ENCODE measurements at places on chromosomes 5 and 9.
A peak's percentile ranks its signal among the peaks of the same experiment; 100 is the strongest.

DNA sequence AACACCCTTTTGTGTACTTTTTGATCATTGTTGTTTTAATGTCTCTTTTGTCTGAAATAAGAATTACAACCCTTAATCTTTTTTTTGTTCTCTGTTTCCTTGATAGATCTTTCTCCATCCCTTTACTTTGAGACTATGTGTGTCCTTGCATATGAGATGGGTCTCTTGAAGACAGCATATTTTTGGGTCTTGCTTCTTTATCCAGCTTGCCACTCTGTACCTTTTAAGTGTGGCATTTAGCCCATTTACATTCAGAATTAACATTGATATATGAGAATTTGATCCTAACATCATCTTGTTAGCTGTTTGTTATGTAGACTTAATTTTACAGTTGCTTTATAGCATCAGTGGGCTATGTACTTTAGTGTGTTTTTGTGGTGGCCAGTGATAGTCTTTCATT is 382.5 kb downstream of the MED10 start:
- no peak for DNase-seq

GRCh38 chr9:1050125-1050895 is at the start of gene DMRT2:
DMRT2 (plus strand) TSS chr9:1050357; CDS start chr9:1051614, 1,257 bp downstream.
- peak; percentile 37 for DNase-seq

GRCh38 chr5:173707392-173707791 is 90.9 kb upstream of the BOD1 start:
- no peak for DNase-seq

DNA sequence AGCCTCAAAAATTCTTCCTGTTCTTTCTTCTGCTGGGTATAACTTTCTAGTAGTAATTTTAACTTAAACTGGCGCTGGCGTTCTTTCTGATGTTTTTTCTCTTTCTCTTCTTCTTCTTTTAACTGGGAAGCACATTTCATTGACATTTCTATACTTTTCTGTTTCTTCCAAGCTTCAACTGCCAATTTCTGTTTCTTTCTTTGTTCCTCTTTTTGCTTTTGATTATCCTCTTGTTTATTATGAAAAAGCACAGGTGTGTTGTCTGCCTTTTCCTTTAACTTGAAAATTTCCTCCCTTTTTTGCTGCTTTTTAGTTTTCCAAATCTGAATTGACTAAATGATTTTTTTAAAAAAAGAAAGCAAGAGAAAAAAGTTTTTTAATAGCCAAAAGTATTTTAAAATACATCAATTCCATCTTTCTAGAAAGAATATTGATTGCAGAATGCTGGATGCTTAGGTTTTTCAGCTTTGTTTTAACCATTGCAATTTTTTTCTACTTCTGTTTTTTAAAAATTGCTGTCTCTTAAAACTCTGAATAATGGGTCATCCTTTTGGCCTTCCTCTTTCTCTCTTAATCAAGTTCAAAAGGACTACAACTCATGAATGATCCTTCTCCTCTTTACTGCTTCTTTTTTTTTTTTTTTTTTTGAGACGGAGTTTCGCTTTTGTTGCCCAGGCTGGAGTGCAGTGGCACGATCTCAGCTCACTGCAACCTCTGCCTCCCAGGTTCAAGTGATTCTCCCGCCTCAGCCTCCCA is 8.8 kb upstream of the PGGT1B start:
- no peak for DNase-seq

DNA sequence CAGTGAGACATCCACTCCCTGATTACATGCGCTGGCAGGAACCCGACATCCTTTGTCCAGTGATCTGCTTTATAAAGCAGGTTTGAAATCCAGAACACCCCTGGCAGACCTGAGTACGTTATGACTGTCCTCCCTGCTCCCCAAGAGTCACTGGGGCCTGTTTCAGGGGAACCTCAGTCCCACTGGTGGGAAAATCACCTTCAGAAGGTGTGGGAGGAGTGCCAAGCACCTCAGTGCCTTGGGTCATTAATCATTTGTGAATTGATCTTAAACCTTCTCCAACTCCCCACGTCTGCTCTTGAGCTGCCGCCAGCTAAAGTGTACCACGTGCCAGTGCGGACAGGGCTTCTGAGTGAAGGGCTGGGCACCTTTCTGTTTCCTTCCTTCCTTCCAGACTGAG is 16.2 kb downstream of the SLC6A3 start:
- DNase-seq = no peak

- DNase-seq = no peak
Measured at GRCh38 chr5:178644826-178645545, 18.1 kb upstream of the CLK4 start.

- DNase-seq = peak; percentile 3
Measured at GRCh38 chr9:29830821-29831220, 2257.5 kb upstream of the C9orf72 start.

GRCh38 chr5:27708534-27708933 is 670.1 kb upstream of the CDH9 start:
- DNase-seq = no peak

- DNase-seq = no peak
Measured at GRCh38 chr5:105956456-105957196, 1714.1 kb downstream of the EFNA5 start.

DNA sequence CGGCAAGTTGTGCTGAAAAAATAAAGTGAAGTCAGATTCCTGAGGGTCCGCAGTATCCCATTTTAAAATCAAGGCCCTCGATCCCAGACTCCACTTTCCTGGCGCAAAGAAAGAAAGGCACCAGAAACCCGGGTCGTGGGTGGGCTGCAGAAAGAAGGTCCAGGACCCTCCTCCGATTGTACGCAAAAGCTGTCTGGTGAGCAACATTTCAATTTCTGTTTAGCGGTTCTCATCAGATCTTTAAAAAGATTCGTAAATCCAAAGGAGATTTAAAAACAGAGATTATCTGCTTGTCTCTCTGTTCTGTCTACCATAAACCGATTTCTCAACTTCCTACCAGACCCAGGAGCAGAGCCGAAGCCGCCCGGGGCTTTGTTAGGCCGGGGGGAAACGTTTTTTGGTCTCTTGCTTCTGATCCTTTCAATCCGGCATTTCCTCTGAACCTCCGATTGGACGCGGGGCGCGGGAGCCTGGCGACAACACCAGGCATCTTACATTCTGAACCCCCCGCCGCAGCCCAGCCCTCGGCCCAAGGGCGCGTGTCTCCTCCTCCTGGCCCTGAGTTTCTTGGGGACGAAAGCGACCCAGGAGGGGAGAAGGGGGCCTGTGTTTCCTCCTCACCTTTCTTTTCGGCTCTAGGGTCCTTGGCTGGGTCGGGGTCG is 746 bp downstream of the NKX2-5 start:
- DNase-seq = no peak

DNA sequence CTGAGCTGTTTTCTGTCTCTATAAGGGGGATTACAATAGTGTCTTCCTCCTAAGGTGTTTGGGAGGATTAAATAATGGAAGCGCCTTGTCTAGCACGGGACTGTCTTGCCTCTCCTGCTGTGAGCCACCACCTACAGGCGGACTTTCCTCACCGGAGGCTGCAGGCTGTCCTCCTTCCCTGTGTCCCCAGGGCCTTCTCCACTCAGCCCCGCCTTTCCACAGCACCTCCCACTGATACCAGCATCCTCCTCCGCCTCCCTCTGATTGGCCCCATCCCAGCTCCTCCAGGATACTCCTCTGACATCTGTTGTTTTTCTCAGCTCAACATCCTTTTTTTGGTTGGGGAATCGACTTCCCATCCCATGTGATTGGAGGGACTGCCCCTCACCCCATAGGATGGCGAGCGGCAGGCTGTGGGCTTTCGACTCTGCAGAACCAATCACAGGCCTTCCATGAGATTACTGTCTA is 851 bp upstream of the ZDHHC12 start:
- peak; percentile 71 for DNase-seq

- DNase-seq = no peak
Measured at GRCh38 chr9:124180557-124180956, 77.2 kb upstream of the NEK6 start.

- no peak for DNase-seq
Measured at GRCh38 chr9:136597141-136597885, 51.5 kb upstream of the NOTCH1 start.

DNA sequence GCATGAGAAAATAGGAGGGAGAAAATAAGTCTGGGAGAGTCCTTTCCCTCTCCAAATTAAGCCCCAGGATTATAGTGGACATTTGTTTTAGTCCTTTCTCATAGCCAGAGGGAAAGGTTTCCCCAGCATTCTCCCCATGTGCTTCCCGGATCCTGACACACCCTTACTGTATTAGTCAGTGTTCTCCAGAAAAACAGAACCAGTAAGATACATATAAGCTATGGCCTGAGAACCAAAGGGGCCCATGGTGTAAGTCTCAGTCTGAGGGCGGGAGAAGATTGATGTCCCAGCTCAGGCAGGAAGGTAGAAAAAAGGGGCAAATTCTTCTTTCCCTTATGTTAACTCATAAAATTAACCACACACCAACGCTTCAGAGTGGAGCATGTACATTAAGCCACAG is 25.6 kb upstream of the SPATA31D4 start:
- no peak for DNase-seq

GRCh38 chr5:99948850-99949249 is 586.3 kb upstream of the FAM174A start:
- DNase-seq = no peak

- no peak for DNase-seq
Measured at GRCh38 chr9:20713172-20713571, 29.1 kb downstream of the FOCAD start.

DNA sequence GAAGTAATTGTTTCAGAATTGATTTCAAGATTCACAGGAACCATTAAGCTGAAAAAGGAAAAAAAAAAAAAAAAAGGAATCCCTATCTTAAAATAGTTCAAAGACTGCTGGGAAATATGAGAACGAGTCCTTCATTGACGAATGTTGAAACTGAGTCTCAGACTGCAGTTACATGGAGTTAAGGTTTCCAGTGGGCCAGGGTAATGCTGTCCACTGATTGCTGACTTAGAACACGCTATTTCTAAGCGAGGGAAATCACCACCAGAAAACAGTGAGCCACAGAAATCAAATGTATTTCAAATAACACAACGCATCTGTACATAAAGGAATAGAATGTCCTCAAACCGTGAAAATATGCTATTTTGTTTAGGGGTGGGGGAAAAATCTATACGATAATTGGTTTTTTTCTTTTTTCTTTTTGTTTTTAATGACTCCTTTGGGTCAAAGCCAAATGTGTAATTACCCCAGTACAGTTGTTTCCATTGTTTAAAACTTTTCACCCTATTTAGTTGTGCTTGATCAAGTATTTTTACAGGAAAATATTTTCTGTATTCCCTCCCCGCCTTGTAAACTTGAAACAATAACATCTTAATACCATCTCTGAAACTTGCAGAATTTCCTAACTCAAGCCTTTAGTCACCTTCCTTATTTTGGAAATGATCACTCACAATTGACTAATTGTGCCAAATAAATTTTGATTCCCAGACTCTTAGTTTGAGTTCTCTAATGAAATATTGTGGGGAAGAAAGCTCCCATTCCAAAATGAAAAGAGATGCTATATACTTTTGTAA is 208.3 kb downstream of the MCTP1 start:
- no peak for DNase-seq

- no peak for DNase-seq
Measured at GRCh38 chr5:31806561-31806960, 167.6 kb downstream of the PDZD2 start.

- no peak for DNase-seq
Measured at GRCh38 chr5:56350597-56351170, 117.6 kb upstream of the ANKRD55 start.

DNA sequence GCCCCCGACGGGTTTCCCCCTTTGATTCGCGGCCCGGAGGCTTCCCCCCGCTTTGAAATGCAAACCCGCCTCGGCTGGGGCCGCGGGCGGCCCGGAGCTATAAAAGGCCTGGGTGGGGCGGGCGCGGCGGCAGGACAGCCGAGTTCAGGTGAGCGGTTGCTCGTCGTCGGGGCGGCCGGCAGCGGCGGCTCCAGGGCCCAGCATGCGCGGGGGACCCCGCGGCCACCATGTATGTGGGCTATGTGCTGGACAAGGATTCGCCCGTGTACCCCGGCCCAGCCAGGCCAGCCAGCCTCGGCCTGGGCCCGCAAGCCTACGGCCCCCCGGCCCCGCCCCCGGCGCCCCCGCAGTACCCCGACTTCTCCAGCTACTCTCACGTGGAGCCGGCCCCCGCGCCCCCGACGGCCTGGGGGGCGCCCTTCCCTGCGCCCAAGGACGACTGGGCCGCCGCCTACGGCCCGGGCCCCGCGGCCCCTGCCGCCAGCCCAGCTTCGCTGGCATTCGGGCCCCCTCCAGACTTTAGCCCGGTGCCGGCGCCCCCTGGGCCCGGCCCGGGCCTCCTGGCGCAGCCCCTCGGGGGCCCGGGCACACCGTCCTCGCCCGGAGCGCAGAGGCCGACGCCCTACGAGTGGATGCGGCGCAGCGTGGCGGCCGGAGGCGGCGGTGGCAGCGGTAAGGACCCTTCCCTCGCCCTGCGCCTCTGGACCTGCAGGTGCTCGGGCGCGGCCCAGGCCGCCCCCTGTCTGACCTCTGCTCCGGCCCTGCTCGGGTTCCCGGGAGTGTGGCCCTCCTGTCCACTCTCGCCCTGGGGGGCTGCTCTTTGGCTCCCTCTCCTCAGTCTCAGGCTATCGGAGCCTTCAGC is at the start of gene CDX1:
Gene CDX1, plus strand, starts transcription at position 129 of the 862 bp plus-strand sequence. Its CDS starts 99 bp downstream, at position 228.
- DNase-seq = no peak

- DNase-seq = no peak
Measured at GRCh38 chr5:9009931-9010651, 535.8 kb downstream of the SEMA5A start.

DNA sequence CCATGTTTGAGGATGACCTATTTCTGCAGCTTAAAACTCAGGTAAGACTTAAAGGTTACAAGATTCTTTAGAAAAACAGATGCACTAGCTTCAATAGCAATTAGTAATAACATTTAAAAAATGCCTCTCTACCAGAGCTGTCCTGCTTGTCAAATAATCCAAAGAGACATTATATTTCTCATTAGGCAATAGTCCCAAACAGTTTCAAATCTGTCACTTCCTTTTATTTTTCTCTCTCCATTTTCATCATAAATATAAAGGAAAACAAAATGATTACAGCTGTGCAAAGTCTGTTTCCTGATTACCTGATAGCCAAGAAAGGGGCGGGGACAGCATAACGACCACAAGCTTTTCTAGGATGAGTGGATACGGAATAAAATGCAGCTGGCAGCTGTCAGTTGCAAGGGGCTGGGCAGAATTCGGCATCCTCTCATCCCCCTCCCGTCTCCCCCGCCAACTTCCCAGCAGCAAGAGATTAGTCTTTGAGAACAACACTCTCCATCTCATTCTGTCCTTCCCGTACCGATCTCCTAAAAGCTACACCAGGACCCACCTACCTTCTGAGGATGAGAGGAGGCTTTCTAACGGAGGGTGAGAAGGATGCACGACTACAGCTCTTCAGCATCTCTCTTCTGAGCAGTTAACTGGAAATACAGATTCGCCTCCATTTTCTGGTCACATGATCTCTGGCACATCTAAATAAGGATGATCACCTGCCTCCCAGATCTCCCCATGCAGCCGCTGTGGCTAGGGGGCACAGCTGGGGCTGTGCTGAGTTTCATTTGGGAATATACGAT is 72.5 kb upstream of the PCA3 start:
- DNase-seq = no peak

GRCh38 chr9:115196919-115197318 is 79.0 kb upstream of the TNC start:
- DNase-seq = no peak

- no peak for DNase-seq
Measured at GRCh38 chr9:99055384-99055783, 49.5 kb upstream of the TGFBR1 start.

- no peak for DNase-seq
Measured at GRCh38 chr5:10524376-10525123, 39.3 kb upstream of the ANKRD33B start.

Measured in hematopoietic multipotent progenitor cell treated with erythropoietin and hydrocortisone succinate and interleukin-3 and kit ligand, for 8 days (in vitro differentiated cells).